HFFc6 (cell line): ENCODE measurements at places on chromosomes 7 and 10. TPM values are rescaled to one million over a fixed set of nuclear protein-coding genes. Genes with fewer than 3 reads are reported as not detected.

TEX36 gene
- not detected in 3 replicates for total RNA-seq

CCL26 gene
- total RNA-seq, result 3.0 to 4.2 TPM (median 3.2 TPM) in 3 replicates

GRCh38 chr7:88268051-88268450 is 38.6 kb downstream of the STEAP4 start:
- DNase-seq, result no peak

SEMA4G gene
- total RNA-seq, result 1.4 to 1.6 TPM (median 1.6 TPM) in 3 replicates

GRCh38 chr10:69397972-69398371 is 18.7 kb downstream of the TACR2 start:
- DNase-seq, result no peak

- no peak for DNase-seq
Measured at GRCh38 chr10:5779730-5780129, 33.5 kb downstream of the GDI2 start.

GRCh38 chr10:14562218-14563075 is 212.2 kb downstream of the FAM107B start:
- no peak for DNase-seq

OR2A5 gene
- total RNA-seq, result not detected in 2 replicates

GRCh38 chr7:1382553-1383397 is 76.5 kb downstream of the MICALL2 start:
- no peak for DNase-seq

- DNase-seq, result no peak
Measured at GRCh38 chr10:100184840-100185239, 989 bp downstream of the ERLIN1 start.

- no peak for DNase-seq
Measured at GRCh38 chr7:51079494-51079893, 237.1 kb downstream of the COBL start.

DNA sequence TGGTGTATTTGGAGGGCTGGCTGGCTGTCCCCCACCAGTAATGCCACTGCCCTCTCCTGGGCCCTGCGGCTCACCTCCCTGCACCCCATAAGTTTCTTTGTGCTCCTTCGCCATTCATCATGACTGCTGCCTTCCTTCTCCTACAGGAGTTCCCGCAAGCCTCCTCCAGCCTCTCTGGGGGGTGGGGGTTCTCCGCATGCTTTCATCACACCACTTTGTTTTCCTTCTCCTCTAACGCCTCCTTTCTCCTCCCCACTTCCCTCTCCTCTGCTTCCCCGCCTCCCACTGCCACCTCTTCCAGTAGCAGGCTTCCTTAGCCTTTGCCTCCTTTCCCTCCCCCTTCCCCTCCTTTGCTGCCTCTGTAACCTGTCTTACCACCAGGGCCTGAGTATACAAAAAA is 58.1 kb downstream of the PAX2 start:
- DNase-seq, result no peak

DNA sequence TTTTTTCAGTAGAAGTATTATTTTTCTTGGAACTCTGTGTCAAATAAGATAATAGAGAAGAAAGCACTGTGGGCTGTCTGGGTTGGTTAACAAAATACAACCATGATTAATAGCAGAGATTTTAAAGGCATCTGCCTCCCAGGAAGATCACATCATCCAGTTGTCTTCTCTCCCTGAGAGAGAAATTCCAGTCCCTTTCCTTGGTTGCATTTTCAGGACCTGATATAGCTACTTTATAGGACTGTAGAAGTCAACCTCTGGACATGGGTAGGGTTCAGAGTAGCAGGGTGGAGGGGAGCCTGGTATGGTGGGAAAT is 309.9 kb upstream of the IGFBP3 start:
- peak; percentile 31 for DNase-seq

FXYD4 gene
- not detected in 3 replicates for total RNA-seq

PNLIPRP3 gene
- not detected in 3 replicates for total RNA-seq

ZNF485 gene
- total RNA-seq, result 2.6 to 3.0 TPM (median 2.7 TPM) in 3 replicates

IGFBP1 gene
- total RNA-seq, result not detected in 3 replicates

DNA sequence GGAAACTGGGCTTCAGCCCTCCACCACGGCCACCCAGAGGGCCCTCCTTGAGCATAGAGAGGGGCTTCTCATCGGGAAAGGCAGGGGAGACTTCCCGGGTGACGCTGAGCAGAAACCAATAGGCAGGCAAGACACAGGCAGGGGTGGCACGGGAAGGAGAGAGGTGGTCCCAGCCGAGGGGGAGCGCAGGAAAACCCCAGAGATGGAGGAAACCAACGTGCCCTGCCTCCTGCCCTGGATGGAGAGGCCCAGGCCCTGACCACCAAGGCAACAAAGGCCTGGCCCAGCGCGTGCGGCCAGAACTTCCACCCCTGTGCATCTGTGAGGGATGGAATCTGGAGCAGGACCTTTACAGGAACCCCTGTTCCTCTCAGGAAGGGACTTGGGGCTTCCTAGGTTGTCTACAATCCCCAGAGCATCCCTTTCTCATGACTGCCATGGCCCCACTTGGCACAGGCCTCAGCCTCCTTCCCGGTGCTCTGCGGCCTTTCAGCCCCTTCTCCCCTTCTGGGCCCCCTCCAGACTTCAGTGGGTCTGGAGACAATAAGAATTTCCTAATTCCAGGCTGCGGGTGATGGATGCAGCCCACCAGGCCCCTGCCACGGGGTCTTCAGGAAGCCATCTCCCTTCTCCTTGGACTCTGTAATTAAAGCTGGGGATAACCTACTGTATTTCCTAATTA is 137.0 kb upstream of the RET start:
- no peak for DNase-seq

COL17A1 gene
- 0.41 to 1.2 TPM (median 0.65 TPM) in 3 replicates for total RNA-seq

GNAI1 gene
- 58.8 to 67.5 TPM (median 60.1 TPM) in 3 replicates for total RNA-seq

DNA sequence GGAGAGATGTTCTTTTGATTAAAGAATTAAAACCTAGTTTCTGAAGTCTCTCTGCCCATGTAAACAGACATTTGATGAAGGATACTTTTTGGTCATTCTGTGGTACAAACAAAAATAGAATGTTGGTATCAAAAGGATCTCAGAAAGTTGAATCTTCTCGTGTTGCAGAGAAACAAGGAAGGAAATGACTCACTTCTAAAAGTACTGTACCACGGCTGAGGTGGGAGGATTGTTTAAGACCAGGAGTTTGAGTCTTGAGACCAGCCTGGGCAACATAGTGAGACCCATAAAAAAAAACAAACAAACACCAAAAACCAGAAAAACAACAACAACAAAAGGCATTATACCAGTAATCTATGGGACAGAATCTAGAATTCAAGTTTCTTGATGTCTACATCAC is 69.7 kb downstream of the PRSS58 start:
- DNase-seq, result no peak

GRCh38 chr10:113493195-113493594 is 59.7 kb upstream of the HABP2 start:
- DNase-seq, result peak; percentile 30

DNA sequence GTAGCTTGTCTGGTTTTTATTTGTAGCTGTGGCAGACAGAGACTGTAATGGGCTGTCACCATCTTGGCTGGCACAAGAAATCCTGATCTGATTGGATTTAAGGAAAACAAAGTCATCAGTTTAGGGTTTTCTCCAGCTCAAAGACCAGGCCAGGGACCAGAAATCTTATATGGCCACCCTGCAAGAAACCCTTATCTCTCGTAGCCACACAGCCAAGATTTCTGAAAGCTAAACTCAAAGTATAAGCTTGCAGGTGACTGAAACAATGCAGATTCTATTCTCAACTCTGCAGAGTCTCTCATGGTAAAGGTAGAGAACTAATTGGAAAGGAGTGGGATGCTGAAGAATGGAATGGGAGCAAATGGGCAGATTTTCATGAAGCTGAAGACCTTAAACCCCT is 3.2 kb upstream of the ASB13 start:
- no peak for DNase-seq

NUTM2E gene
- total RNA-seq, result not detected in 2 replicates

PLXNA4 gene
- total RNA-seq, result 0.05 to 0.09 TPM in 2 of 3 replicates, not detected in the other

CYP3A4 gene
- total RNA-seq, result not detected in 3 replicates
